Right ventricle myocardium superior (tissue), 1 donor: ENCODE measurements at places on chromosomes 4 and X. TPM values are rescaled to one million over a fixed set of nuclear protein-coding genes. Genes with fewer than 3 reads are reported as not detected.

SLC7A11 gene
- 0.08 TPM for total RNA-seq

GRCh38 chr4:28226962-28227361, 1366.3 kb downstream of the STIM2 start:
- DNase-seq = no peak

C4orf51 gene
- total RNA-seq = not detected

GRCh38 chr4:184699941-184700340, 34.0 kb downstream of the CENPU start:
- no peak for DNase-seq

- no peak for DNase-seq
Observed at GRCh38 chr4:142110136-142110535, 473.8 kb downstream of the IL15 start.
